ENCODE measurements at places on chromosomes 3 and 15. TPM values are rescaled to one million over a fixed set of nuclear protein-coding genes. Genes with fewer than 3 reads are reported as not detected.

Gene MELTF
- 11.3 TPM for total RNA-seq

Gene SH2D7
- not detected for total RNA-seq

Gene PPP1R14D
- not detected for total RNA-seq

Gene AADAC
- 348 TPM for total RNA-seq

Gene MORF4L1
- total RNA-seq = 485 TPM

Gene TF
- under 0.01 TPM for total RNA-seq

Gene GRAMD1C
- total RNA-seq = 9.4 TPM

Gene IQCF6
- not detected for total RNA-seq

Gene AGTR1
- 53.4 TPM for total RNA-seq

Gene GTF2A2
- total RNA-seq = 115 TPM

Gene INKA1
- total RNA-seq = 4.8 TPM

Gene SH3GL3
- total RNA-seq = not detected
